Activated naive CD4-positive, alpha-beta T cell treated with anti-CD3 and anti-CD28 coated beads, Interleukin-2, amount 10 ng/mL, durations not matched to agents 7 days and 5 days (primary cell): ENCODE measurements at places on chromosomes 3 and 15.

- no peak for DNase-seq
Measured at GRCh38 chr3:194056731-194057415, 79.1 kb upstream of the HES1 start.

GRCh38 chr3:105304487-105304886 is 62.2 kb upstream of the ALCAM start:
- DNase-seq, result no peak

- DNase-seq, result no peak
Measured at GRCh38 chr3:45135959-45136358, 10.2 kb downstream of the CDCP1 start.

DNA sequence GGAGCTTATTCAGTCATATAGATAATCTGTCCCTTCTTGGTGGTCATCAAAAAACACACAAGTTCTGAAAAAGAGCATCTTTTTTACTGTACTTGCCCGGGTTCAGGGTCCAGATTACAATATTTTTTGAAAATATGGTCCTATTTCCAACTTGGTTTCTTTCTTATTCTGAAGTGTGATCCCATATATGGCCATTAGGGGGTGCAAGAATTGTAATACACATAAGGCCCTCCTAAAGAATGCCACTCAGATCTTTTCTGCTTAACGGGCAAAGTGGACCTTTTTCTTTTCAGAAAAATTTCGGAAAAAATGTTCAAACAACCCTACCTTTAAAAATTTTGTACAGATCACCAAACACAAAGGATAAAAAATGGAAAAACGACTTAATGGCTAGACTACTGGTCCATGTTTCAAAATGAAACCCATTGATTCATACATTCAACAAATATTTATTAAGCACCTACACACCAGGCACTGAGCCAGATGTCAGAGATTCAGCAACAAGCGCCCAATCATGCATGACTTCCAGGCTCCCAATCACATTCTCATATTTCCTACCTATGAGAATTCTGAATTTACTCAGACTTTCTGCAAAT is 102.0 kb upstream of the MYRIP start:
- no peak for DNase-seq

GRCh38 chr15:52291204-52291603 is 4.4 kb downstream of the MYO5C start:
- DNase-seq, result no peak
